ENCODE measurements at places on chromosomes 5 and 9. TPM values are rescaled to one million over a fixed set of nuclear protein-coding genes. Genes with fewer than 3 reads are reported as not detected.

DNA sequence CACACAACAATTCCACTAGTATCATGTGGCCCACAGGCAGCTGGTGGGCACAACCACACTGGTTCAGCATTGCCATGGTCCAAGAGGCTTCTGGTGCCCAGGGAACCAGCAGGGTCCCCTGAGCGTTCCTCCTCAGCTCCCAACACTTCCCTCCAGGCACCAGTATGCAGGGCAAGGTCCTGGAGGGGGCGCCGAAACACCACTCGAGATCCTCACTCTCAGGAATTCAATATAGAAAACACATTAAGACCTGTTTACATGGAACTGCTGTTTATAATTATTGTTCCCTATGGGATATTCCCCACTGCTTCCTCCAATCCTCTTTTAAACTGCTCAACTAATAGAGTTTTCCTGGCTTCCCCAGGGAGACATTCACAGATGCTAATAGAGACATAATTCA, 91.9 kb upstream of the GABRP start:
- H3K36me3 ChIP-seq = no peaks in the 10 kb centered on the region
- no peak for DNase-seq
- no peak overlapping the region for H3K27ac ChIP-seq
- no peak overlapping the region for H3K4me3 ChIP-seq
- no peaks in the 10 kb centered on the region for H3K4me1 ChIP-seq
- peaks cover 30% of the 10 kb centered on the region for H3K27me3 ChIP-seq

DNA sequence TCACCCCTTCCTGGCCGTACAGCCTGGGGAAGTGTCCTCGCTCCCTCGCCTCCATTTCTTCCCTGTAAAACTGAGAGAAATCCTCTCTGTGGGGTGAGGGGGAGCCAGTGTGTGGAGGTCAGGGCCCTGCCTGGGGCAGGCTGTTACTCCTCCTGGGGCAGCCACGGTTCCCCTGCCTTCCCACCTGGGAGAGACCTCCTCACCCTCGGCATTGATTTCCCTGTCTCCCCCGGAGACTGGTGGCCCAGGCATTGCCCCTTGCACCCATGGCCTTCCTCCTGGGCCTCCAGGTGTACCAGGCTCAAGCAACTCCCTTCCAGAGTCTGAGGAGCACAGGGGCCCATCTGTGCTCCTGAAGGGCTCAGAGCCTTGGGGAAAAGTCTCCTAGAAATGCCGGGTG, 75.6 kb upstream of the RNU6ATAC start:
- H3K36me3 ChIP-seq = no peaks in the 10 kb centered on the region
- no peak overlapping the region for H3K27ac ChIP-seq
- no peaks in the 10 kb centered on the region for H3K27me3 ChIP-seq
- H3K4me1 ChIP-seq = peaks cover 12% of the 10 kb centered on the region
- no peak overlapping the region for H3K4me3 ChIP-seq

- H3K36me3 ChIP-seq = no peaks in the 10 kb centered on the region
- no peak for DNase-seq
- H3K4me1 ChIP-seq = no peaks in the 10 kb centered on the region
- no peaks in the 10 kb centered on the region for H3K27me3 ChIP-seq
These were observed 633.0 kb upstream of the C9orf72 start for GRCh38 chr9:28206280-28206679.

DNA sequence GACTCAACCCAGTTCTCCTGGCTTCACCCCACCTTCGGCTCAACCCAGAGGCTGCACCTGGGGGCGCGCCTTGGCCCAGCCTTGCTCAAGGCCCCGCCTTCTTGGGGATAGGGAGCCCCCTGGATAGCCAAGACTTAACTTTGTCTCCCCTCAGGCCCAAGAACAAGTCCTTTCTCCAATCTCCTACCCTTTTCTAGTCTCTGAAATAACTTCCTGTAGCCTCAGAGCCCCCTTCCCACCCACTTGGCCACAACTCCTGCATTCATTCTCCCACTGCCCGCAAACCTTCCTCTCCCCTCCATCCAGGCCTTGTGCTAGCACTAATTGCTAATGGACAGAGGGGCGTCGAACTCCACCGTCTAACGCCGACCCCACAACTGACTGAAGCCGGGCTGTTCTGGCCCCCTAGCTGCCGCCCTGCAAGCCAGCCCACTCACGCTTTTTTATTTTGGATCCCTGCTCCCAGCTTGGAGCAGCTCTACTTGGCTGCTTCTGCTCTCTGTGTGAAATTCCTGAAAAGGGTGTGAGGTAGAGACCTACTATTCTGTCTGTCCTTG, 579 bp upstream of the ASTN2 start:
- no peak for DNase-seq
- no peak overlapping the region for H3K4me3 ChIP-seq
- peaks cover 31% of the 10 kb centered on the region for H3K27me3 ChIP-seq

- H3K27ac ChIP-seq = no peak overlapping the region
- H3K36me3 ChIP-seq = no peaks in the 10 kb centered on the region
- peaks cover 3% of the 10 kb centered on the region for H3K27me3 ChIP-seq
- no peak for DNase-seq
- no peak overlapping the region for H3K4me3 ChIP-seq
These were observed 159.9 kb downstream of the CSNK1G3 start for GRCh38 chr5:123671711-123672456.

- DNase-seq = no peak
- no peaks in the 10 kb centered on the region for H3K4me1 ChIP-seq
- H3K4me3 ChIP-seq = no peak overlapping the region
- H3K36me3 ChIP-seq = no peaks in the 10 kb centered on the region
- no peak overlapping the region for H3K27ac ChIP-seq
These were observed 25.3 kb upstream of the ADAMTS2 start for GRCh38 chr5:179370490-179371120.

GRCh38 chr5:58011301-58011700, 448.6 kb downstream of the PLK2 start:
- no peaks in the 10 kb centered on the region for H3K27me3 ChIP-seq
- no peak overlapping the region for H3K4me3 ChIP-seq
- H3K36me3 ChIP-seq = no peaks in the 10 kb centered on the region

GRCh38 chr9:112890106-112891081, at the start of gene SLC46A2:
Gene SLC46A2, minus strand, starts transcription at chr9:112890876. Its CDS starts 195 bp downstream, at chr9:112890681.
- H3K27me3 ChIP-seq = peaks cover 31% of the 10 kb centered on the region
- H3K4me1 ChIP-seq = no peaks in the 10 kb centered on the region
- no peak within 1 kb of the TSS for H3K27ac ChIP-seq
- no peak within 1 kb of the TSS for H3K4me3 ChIP-seq

GRCh38 chr9:116360016-116360415, 206.4 kb downstream of the PAPPA start:
- DNase-seq = no peak
- H3K36me3 ChIP-seq = no peaks in the 10 kb centered on the region
- H3K27ac ChIP-seq = no peak overlapping the region
- no peaks in the 10 kb centered on the region for H3K4me1 ChIP-seq
- no peak overlapping the region for H3K4me3 ChIP-seq

GRCh38 chr9:124125651-124125977, 114.0 kb downstream of the LHX2 start:
- no peak overlapping the region for H3K4me3 ChIP-seq
- peaks cover 12% of the 10 kb centered on the region for H3K27me3 ChIP-seq
- peaks cover 4% of the 10 kb centered on the region for H3K4me1 ChIP-seq
- H3K27ac ChIP-seq = no peak overlapping the region
- DNase-seq = no peak

DNA sequence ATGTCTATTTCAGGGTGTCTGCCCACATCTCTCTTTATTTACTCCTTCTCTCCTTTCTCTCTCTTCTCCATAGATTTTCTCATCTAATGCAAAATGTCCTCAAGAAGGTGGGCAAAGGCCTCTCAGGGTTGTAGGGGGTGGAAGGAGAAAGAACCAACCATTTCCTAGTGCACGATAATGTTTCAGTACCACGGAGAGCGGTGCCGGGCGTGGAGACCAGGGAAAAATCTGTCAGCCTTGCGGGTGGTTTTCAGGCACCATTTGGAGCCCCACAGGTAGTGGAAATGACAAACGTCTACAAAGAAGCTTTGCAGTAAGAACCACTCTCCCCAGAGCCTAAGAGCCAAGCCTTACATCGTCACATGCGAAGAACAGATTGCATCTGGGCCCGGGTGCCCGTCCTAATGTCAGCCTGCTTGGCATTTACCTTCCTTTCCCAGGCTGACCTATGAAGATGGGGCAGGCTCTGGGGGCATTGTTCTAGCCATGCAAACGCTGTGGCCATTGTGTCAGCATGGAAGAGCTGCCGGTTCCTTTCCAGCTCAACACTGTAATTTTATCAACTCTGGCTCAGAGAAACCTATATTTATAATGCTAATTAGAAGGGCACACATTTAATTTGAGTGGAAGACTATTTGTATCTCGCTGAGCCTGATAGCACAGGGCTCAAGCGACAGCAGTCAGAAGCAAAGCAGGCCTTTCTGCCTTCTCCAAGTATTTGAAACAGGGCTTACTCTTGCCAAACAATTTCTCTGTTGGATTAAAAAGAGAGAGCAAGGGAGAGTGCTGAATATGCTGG, 430.1 kb upstream of the WWC1 start:
- no peak overlapping the region for H3K4me3 ChIP-seq
- no peak overlapping the region for H3K27ac ChIP-seq
- H3K4me1 ChIP-seq = no peaks in the 10 kb centered on the region
- no peak for DNase-seq
- no peaks in the 10 kb centered on the region for H3K27me3 ChIP-seq
- H3K36me3 ChIP-seq = no peaks in the 10 kb centered on the region

GRCh38 chr9:73213300-73213699, 61.6 kb downstream of the ANXA1 start:
- peaks cover 14% of the 10 kb centered on the region for H3K4me1 ChIP-seq
- H3K27me3 ChIP-seq = peaks cover 26% of the 10 kb centered on the region
- H3K27ac ChIP-seq = no peak overlapping the region
- no peaks in the 10 kb centered on the region for H3K36me3 ChIP-seq

GRCh38 chr9:79555474-79556089, 16.2 kb upstream of the TLE4 start:
- H3K27me3 ChIP-seq = no peaks in the 10 kb centered on the region
- H3K27ac ChIP-seq = no peak overlapping the region
- no peak for DNase-seq
- no peaks in the 10 kb centered on the region for H3K4me1 ChIP-seq
- no peaks in the 10 kb centered on the region for H3K36me3 ChIP-seq
- H3K4me3 ChIP-seq = no peak overlapping the region

DNA sequence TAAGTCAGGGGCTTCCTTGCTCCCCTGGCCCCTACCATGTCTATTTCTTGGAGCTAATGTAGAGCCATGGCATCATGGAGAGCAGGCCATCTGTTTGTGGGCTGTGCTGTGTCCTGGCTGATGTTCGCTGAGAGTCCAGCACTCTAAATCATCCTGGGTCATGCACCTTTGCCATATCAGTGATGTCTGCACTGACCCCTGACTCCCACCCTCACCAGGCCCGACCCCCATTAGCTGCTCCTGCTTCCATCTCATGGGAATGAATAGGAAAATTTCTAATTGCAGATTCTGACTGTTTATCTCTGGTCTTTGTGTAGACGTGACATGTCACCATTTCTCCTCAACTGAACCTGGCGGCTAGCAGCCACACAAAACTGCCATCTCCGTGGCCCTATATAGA, 236.9 kb downstream of the NSG2 start:
- no peak for DNase-seq
- peaks cover 9% of the 10 kb centered on the region for H3K27me3 ChIP-seq
- H3K27ac ChIP-seq = no peak overlapping the region
- H3K4me3 ChIP-seq = no peak overlapping the region

DNA sequence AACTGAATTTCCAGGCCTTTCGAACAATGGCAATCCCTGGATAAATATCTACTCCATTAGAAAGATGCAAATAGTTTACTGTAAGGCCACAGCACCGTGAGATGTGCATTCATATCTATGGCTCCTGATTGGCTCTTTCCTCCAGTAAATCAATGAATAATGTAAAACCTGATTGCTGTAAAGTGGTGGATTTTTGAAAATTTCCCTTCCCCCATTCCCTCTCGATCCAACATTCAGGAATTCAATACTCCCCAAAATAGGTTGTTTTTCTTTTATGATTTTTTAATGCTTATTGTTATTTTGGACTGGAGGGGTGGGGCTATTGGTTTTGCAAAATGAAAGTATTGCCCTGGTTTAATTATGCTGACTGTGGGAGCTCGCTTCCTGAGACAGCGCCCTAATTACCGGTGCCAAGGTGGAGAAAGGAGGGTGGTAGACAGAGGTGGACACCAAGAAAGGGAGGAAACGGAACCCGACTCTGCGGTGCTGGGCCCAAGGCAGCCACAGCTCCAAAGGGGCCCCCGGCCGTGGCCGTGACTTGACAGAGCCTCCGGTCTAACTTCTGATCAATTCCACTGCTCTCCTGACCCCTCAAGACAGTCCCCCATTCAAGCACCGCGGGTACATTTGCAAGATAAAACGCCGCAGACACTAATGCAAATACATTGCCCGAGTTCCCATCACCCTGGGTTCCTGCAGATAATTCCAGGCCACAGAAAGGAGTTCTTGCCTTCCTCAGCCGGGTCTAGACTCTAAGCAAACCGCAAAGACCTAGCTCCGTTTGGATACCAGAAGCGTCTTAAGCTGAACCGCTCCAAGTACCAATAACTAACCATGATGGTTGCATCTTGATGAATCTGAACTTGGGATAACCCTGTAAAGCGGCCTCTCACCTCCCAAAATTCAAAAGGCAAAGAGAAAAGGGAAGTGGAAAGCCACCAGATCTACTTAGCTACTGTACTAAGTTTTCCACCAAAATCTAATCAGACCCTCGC, 211.2 kb downstream of the MEF2C start:
- H3K4me1 ChIP-seq = peaks cover 30% of the 10 kb centered on the region
- no peak overlapping the region for H3K4me3 ChIP-seq
- peaks cover 6% of the 10 kb centered on the region for H3K36me3 ChIP-seq
- DNase-seq = no peak
- H3K27ac ChIP-seq = no peak overlapping the region

DNA sequence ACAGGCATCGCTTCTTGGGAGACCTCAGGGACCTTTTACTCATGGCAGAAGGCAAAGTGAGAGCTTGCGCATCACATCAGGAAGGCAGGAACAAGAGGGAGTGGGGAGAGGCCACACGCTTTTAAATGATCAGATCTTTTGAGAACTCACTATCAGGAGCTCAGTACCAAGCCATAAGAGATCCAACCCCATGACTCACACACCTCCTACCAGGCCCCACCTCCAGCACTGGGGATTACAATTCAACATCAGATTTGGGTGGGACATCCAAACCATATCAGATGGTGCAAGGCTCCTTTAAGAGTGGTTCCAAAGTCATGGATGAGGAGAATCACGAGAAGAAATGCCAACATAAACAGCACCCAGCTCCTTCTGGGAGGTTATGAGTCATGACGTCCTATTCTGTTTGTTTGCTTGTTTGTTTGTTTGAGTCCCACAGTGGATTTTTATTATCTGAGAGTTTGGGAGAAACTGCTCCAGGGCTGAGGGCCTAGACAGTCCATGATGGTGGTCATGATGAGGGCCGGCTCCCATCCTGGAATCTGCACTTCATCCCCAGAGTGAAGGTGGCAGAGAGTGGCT, 453.5 kb downstream of the GADD45G start:
- H3K27ac ChIP-seq = no peak overlapping the region
- H3K4me1 ChIP-seq = no peaks in the 10 kb centered on the region
- no peak overlapping the region for H3K4me3 ChIP-seq
- H3K27me3 ChIP-seq = peaks cover 17% of the 10 kb centered on the region

- peaks cover 30% of the 10 kb centered on the region for H3K4me1 ChIP-seq
- H3K27ac ChIP-seq = no peak overlapping the region
- peaks cover 4% of the 10 kb centered on the region for H3K27me3 ChIP-seq
- H3K4me3 ChIP-seq = no peak overlapping the region
- DNase-seq = no peak
These were observed 1.4 kb upstream of the SNX18 start for GRCh38 chr5:54516051-54516655.

Gene ASTN2
- 5.7 TPM for total RNA-seq

Gene SKP2
- 55.8 TPM for total RNA-seq

Gene MARCOL
- not detected for total RNA-seq

Gene AFF4
- 19.9 TPM for total RNA-seq

Gene GLDC
- 1.3 TPM for total RNA-seq

Gene MAP1B
- total RNA-seq = 0.25 TPM

Gene MRRF
- 76.0 TPM for total RNA-seq

Gene SPAAR
- total RNA-seq = not detected

Gene IL31RA
- total RNA-seq = not detected

Gene CARTPT
- total RNA-seq = not detected

Gene CATSPER3
- 0.32 TPM for total RNA-seq

Gene HTR4
- total RNA-seq = not detected
